ENCODE measurements at places on chromosomes 3 and 15.

DNA sequence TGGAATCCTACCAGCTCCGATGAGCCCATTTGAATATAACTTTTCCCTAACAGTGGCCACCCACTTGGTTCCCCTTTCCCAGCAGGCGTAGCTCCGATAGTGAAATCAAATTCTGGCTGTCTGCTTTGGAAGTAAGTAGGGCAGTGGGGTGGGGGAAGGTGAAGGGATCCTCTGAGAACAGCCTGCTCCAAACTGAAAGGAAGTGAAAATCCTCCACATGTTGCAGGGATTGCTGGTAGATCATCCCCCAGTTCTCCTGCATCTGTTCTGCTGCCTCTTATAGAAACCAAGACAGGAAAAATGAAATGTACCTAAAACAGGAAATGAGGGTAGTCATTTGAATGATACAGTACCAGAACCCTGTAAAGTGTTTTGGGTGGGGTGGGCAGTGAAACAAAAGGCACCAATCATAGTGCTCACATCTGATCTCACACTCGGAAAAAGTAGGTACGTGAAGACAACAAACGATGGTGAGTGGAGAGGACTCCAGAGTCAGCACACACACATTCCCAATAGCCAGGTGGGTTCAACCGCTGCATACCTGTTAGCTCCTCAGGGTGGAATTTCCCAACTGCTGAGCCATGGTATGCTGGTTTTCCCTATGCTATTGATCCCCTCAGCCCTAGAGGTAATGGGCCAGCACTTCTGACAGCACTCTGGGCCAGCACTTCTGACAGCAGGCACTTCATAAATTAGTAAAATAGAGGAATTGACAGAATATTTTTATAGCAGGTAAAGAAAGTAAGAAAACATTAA, 304.9 kb upstream of the ADAMTS9 start:
- no peak for DNase-seq

- no peak for DNase-seq
Observed at GRCh38 chr3:178948546-178948945, 123.1 kb downstream of the ZMAT3 start.

GRCh38 chr15:80620931-80621330, 74.2 kb upstream of the ABHD17C start:
- DNase-seq: no peak

GRCh38 chr3:121663171-121663847, 2.6 kb upstream of the HCLS1 start:
- DNase-seq: no peak

DNA sequence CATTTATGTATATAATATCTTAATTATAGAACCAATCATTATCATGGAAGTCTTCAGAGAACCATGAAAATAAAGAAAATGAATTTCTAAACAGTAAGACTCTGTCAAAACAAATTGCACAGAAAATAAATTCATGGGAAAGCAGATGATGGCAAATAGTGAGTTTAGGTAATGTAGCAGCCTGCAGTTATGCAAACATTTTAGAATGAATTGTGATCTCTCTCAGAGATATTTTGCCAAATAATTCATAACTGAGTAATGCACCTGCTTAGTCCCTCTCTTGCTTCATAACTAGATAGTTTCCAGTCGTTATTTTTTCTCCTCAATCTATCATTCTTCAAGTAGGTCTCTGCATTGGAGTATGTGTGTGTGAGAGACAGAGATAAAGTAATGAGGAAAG, 492.7 kb upstream of the THBS1 start:
- DNase-seq: no peak

- no peak for DNase-seq
Observed at GRCh38 chr3:15159501-15160136, 46.4 kb upstream of the CAPN7 start.

GRCh38 chr3:116474801-116475200, 29.5 kb upstream of the LSAMP start:
- DNase-seq: no peak

GRCh38 chr3:10245081-10245712, 3.1 kb upstream of the TATDN2 start:
- DNase-seq: no peak

DNA sequence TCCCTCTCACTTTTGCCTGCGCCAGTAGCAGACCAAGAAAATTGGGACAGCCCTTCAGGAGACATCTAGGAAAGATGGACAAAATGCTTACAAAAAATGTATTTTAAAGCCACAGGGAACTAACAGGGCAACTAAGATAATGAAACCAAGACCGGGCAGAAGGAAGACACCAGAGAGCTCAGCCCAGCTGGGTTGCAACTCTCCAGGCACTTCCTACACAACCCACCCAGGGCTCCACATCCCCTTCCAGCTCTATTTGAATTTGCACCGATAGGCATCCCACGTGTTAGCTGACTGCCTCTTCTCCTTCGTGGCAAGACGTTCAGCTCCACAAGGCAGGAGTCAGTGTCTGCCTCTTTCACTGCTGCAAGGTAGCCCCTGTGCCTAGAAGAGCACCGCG, 6.6 kb upstream of the ATP10A start:
- DNase-seq: no peak

- no peak for DNase-seq
Observed at GRCh38 chr15:97867870-97868269, 92.6 kb upstream of the ARRDC4 start.

- DNase-seq: no peak
Observed at GRCh38 chr3:190325923-190326322, 3.7 kb upstream of the CLDN1 start.

- DNase-seq: peak; percentile 87
Observed at GRCh38 chr15:68620721-68621527, 42.1 kb downstream of the CORO2B start.

DNA sequence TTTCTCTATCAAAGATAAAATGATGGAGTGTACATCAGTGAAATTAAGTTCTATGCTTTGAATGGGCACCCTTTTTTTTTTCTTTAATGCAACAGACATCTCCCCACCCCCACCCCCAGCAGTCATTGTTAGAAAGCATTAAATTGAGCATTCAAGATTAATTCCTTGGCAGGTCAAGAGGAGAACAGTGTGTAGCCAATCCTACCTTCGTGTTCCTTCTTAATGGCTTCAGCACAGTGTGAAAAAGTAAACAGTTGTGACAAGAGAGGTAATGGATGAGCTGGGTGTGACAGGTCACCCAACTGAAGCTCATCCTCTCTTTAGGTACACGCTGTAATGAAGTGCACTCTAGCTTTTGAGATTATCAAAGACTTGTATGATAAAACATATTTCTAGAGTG, 198.5 kb upstream of the RARB start:
- DNase-seq: no peak

DNA sequence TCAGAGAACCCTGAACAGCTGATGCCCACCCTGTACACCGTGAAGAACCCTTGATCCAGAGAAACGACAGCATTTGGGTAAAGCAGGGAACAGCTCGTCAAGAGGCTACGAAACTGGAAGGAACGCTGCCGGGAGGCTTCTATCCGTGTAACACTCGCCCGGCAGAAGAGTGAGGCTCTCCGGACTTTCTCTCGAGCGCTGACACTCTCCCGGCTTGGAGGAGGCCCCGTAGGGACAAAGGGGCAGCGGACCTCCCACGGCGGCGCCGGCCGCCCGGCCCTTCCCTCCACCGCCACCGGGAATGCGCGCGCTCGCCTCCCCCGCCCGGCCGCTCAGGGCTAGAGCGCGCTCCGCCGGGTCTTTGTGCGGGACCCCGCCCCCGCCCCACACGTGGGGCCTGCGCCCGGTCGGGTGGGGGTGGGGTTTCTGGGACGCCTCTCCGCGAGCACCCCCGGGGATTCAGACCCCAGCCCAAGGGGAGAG, 1.7 kb downstream of the HYAL2 start:
- DNase-seq: peak; percentile 87

GRCh38 chr3:8497582-8497981, 4.0 kb upstream of the LMCD1 start:
- DNase-seq: no peak

DNA sequence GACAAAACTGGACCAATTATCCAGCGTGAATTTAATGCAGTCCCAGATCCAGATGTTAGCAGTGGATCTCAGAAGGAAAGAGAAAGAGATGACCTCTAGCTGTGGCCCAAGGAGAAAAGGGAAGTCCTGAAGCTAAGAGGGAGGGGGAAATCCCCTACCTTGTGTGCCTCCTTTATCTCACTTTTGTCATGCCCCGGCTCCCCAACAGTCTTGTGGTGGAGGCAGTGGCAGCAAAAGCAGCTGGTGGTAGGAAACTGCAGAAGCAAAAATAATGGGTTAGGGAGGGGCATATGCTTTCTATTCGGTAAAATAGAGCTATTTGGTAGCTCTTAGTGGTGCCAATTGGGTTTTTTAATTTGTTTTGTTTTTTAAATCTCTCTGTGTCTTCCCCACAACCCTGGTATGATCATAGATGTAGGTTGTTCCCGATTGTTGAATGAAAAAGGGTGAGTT, 56.5 kb downstream of the MCTP2 start:
- no peak for DNase-seq

- no peak for DNase-seq
Observed at GRCh38 chr3:169759256-169759655, 5.6 kb downstream of the TERC start.

DNA sequence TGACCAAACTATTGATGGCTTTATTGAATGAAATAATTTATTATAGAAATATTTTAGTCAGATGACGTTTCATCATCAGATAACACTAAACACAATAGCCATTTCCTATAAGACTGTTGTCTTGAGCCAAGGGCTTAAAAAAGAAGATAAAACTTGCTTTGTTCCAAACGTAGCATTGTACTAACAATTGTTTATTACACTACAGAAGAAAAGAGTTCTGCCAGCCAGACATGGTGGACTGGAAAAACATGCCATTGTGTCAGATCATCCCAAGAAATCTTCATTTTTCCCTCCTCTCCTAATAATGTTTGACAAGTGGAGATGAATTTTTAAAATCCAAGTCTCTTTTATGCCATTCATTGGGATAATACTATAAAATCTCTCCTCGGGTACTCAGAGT, 203.3 kb downstream of the CDIN1 start:
- DNase-seq: no peak

GRCh38 chr3:138009476-138010272, at the start of gene CLDN18:
TSS of gene CLDN18 (plus strand) at chr3:138010165. CDS start at chr3:138010226, 61 bp downstream.
- DNase-seq: no peak

GRCh38 chr15:67105065-67105951, 39.9 kb downstream of the SMAD3 start:
- no peak for DNase-seq

DNA sequence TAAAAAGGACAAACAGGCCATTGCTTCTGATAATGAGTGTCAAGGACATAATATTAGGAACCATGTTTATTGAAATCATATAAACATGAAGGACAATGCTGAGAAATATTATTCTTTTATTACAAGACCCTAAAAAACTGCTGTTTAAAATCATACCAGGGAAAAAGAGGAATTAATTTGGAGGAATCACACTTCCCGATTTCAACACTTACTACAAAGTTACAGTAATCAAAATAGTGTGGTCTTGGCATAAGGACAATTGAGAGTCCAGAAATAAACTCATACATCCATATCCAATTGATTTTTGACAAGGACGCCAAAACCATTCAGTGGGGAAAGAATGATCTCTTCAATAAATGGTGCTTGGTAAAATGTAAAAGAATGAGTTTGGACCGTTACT, 13.0 kb downstream of the CYP1A1 start:
- no peak for DNase-seq

- no peak for DNase-seq
Observed at GRCh38 chr3:154552338-154552737, 122.3 kb upstream of the GPR149 start.

DNA sequence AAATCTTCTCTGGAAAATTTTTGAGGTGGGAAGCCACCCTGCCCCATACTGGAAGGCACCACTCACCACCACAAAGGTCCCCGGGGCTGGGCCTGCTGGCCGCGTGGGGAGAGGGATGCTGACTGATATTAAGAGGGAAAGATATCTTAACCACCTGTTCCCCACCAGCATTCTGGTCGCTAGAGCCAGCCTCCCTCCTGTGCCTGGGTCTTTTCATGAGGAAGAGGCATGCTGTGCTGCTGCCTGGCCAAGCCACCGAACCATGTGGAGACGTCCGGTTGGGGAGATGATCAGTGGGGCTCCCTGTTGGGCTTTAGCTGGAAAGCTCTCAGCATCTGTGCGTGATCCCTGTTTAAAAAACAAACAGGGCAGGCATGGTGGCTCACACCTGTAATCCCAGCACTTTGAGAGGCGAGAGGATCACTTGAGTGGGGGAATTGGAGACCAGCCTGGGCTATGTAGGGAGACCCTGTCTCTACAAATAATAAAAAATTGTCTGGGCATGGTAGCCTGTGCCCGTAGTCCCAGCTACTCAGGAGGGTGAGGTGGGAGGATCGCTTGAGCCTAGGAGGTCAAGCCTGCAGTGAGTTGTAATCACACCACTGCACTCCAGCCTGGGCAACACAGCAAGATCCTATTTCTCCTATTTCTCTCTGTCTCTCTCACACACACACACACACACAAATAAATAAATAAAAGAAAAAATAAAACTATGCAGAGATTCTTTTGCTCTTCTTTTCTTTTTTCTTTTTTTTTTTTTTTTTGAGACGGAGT, 1.0 kb downstream of the KLHL18 start:
- DNase-seq: no peak

GRCh38 chr15:65246939-65247338, 35.7 kb upstream of the CILP start:
- no peak for DNase-seq

DNA sequence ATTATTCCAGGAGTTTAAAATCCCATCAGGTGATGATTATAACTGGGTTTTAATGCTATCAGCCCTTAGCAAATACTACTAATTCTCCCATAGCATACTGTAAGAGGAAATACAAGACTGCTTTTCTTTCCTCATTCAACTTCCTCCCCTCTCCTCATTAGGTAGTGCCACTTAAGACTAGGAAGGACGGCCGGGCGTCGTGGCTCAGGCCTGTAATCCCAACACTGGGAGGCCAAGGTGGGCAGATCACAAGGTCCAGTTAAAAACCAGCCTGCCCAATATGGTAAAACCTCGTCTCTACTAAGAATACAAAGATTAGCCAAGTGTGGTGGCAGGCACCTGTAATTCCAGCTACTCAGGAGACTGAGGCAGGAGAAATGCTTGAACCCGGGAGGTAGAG, 14.7 kb downstream of the NDUFAF1 start:
- no peak for DNase-seq

GRCh38 chr3:14507305-14507741, 32.8 kb downstream of the GRIP2 start:
- no peak for DNase-seq

DNA sequence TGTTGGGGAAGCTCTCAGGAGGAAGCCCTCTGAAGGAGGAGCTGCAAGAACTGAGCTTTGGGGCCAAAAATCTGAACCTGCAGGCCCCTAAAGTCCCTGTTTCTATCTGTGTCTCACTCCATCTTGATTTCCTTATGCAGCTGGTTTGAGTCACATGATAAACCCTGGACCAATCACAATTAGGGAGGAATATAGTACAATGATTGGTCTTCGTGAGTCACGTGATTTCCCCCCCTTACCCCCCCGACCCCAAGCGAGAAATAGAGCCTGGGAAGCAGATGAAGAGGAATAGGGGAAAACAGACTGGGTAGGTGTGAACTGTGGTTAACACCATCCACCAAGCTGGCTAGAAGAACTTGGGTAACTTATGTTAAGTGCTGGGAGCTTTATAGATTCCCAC, 12.9 kb downstream of the CRABP1 start:
- DNase-seq: no peak

DNA sequence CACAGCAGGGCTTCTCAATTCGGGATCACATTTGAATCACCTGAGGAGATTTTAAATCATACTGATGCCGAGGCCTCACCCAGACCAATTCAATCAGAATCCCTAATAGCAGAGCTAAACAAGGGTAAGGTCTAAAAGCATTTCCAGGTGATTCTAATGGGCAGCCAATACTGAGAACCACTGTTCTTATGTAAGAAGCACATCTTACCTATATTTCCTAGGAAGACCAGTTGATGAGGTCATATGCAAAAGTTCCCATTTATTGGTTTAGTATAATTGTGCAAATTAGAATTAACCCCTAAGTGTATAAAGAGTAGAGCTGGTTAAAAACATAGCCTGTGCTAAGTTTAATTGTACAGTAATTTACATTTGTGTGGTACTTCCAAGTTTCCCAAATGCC, 2.1 kb downstream of the TIGIT start:
- DNase-seq: no peak
